ENCODE measurements at places on chromosomes 3 and 15.

DNA sequence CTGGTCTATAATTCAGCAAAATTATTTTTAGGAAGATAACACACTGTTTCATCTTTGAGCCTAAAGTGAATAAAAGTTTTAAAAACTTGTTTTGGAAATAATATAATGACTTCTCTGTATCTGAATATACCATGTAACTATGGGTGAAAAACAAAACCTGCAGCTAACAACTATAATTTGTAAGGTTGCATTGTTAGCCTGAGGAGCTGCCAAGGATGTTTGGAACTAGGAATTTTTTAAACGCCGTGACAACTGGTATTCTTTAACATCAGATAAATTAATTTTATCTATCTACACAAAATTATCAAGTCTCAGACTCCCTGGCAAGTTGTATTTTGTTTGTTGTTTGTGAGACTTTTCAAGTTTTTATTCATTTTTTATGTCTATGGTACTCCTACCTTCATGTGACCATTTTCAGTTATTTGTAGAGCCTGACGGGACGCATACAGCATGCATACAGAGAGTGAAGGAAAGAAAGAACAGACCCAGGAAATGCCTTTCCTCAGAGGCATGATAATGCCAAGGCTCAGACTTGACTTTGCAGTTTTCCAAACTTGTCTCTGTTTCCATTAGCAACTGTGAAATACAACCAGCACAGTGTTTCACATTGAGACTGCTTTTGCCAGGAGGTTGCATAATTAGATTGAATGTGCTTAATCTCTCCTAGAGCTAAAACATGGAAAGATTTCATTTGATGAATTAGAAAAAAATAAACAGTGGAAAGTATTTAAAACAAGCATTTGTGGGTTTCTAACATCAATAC, 60.8 kb upstream of the ARHGEF26 start:
- no peak for DNase-seq

DNA sequence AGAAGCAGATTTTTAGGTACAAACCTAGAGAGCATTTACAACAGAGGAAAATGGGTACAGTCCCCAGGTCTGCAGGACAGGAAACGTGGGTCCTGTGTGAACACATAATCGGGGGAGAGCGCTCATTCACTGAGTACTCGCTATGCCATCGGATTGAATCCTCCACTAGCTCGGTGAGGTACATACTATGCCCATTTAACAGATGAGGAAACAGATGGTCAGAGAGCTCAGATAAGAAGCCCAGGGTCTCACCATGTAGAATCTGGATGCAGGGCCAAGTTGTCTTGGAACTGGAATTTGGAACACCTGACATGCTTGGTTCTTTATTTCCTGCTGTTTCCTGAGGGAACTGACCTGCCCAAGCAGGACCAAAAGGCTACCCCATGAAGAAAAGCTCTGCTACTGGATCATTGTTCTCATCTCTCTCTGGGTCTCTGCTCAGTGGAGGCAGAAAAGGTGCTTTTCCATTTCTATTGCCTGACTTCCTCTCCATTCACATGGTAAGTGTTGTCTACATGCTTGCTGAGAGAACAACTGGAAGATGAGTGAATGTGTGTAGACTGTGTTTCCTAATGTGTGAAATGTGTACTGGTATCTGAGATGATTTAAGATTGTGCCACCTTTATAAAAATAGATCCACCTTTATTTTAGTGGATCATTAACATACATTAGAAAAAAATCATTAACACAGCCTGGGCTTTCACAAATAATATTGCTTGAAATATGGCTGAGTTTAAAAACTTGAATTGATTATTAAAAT, 89.1 kb downstream of the TGFBR2 start:
- no peak for DNase-seq

DNA sequence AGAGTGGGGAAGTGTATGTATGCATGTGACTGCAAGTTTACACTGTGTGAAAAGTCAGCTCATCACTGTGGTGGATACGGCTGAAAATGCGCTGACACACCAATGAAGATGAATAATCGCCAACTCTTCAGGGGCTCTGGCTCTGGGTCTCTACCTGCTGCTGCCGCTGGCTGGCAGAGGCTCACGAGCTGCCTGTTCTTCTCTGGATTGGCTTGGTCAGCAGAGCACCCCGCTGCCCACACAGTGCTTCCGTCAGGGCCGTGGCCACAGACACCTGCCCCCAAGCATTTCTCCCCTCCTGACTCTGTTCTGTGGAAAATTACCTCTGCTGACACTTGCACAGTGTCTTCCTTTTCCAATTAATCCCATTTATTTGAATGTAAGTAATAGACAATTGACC, 215.5 kb downstream of the GAP43 start:
- DNase-seq = no peak

- DNase-seq = no peak
These were observed 76.2 kb downstream of the TRIM42 start for GRCh38 chr3:140753865-140754754.

DNA sequence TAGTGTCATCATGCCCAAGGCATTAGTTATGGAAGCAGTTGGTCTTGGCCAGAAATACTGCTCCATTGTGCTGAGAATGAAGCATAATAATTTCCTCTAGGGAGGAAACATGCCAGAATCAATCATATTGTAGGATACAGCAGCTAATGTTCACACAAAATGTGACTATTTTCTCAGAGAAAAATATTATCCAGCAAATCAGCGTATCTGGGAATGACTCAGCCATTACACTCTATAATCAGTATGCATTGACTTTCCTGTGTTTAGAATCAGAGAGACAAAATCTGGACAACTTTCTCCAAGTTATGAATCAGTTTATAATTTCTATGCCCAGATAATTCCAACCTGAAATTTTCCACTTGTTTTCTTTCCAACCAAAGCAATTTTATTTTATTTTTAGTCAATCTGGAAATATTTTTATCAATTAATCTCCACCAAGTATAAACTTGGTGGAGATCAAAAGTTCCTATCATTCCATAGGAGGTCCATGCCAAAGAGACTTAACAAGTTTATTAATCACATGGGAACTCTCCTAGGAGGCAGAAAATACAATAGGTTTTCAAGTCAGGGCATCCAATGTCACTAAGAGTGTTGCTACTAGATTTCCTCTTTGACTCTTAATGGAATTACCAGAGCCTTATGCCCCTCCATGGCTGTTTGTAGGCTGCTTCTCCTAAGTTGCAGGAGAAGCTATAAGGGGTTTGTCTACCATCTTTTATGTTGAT, 36.4 kb downstream of the SUCNR1 start:
- no peak for DNase-seq

DNA sequence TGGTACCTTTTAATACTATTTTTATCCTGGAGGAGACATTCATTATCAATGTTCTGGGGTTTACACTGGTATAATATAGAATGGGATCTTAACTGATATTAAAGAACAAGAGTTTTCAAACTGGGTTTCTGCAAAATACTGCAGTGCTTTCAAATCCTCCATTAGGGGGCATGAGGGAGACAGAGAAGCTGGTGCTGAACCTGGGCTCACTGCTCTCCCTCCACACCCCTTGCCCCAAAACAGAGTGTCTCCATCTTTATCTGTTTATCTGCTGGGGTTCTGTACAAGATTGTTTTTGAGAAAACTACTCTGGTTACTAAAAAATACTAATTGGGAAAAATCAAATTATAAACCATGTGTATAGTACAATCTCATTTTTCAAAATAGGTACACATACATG, 41.7 kb downstream of the CADPS start:
- no peak for DNase-seq

- no peak for DNase-seq
These were observed 216.3 kb downstream of the SATB1 start for GRCh38 chr3:18208856-18209255.

DNA sequence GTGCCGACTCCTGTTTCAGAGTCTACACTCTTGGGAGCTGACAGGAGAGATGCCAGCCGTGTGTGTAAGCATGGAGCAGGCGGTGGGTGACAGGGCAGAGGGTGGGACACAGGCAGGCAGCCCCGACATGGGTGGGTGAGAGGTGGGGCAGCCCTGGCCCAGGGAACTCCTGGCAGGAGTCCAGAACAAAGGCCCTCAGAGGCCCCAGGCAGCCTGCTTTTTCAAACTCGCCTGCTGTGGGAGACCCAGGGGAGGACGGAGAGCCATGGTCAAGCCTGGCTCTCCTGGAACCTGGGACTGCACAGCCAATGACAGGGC, 29.3 kb upstream of the SLC41A3 start:
- DNase-seq = no peak

GRCh38 chr3:171851660-171852058, 8.5 kb downstream of the TMEM212 start:
- no peak for DNase-seq

Measured in CD4-positive, alpha-beta T cell treated with Interleukin-21 for 1 hour (primary cell).